ENCODE measurements at places on chromosomes 13 and 19.

GRCh38 chr13:50572129-50572528 is 271.4 kb downstream of the DLEU7 start:
- DNase-seq: peak; percentile 13

DNA sequence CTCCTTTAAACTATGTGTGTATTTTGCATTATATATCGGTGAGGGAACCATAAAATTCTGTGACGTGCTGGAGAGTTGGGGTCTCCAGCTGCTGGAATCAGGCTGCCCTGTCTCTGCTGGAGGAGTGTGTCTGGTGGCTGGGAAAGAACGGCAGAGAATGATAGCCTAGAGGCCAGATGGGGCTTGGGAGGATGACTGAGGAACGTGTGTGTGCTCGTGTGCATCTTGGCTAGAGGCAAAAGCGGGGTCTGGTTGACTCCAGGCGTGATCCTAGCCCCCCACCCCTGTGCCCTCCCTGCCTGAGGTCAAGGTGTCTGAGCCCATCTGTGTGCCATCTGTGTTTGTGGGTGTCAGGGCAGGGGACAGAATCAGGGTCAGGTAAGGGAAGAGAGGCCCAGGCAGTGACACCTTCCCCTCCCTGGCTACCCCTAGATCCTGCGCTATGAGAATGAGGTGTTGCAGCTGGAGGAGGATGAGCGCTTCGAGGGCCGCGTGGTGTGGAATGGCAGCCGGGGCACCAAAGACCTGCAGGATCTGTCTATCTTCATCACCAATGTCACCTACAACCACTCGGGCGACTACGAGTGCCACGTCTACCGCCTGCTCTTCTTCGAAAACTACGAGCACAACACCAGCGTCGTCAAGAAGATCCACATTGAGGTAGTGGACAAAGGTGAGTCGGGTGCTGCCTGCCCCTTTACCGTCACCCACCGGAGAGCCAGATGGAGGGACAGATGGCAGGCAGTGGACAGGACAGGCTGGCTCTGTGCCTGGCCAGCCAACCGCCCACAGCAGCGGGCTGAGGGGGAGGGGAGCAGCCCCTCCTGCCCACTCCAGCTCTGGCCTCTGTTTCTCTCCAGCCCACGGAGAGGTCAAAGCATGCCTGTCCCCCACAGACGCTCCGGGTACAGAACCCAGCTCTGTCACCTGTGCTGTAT is 3.1 kb downstream of the SCN1B start:
- DNase-seq: no peak

DNA sequence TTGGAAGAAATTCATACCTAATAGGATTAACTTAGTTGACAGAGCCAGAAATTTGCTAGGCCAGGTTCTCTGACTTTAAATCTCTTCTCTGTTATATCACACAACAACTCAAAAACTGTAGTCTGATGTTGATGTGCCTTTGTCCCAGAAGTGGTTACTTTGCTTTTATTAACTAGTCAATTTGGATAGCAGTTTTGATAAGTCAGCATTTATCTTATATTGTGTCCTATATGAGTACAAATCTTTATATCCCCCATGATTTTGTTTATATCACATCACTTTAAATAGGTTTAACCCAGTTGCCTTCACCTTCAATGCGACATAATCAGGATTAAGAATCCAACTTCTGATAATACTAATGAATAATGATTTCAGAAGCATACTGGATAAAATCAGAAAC is 459.3 kb downstream of the GPC6 start:
- DNase-seq: no peak

DNA sequence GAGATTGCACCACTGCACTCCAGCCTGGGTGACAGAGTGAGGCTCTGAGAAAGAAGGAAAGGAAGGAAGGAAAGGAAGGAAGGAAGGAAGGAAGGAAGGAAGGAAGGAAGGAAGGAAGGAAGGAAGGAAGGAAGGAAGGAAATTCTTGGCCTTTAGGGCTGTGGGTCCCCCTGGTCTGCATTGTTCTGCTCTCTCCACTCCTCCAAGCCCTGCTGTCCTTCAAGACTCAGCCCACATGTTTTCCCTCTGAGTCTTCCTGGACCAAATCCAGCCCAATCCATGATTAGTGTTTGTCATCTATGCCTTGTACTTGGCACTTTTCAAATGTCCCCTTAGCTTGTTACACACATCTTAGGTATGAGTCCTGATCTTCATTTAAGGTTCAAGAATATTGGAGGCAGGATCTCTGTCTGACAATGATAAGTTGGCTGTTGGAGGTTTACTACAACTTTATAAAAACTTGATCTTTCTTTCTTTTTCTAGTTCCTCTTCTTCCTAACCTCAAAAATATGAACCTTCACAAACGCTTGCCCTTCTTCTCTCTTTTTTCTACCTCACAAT is 48.8 kb upstream of the INTS6 start:
- peak; percentile 61 for DNase-seq

- no peak for DNase-seq
Observed at GRCh38 chr19:53908106-53908934, 758 bp upstream of the CACNG7 start.

- peak; percentile 64 for DNase-seq
Observed at GRCh38 chr19:10189616-10190015, 5.1 kb downstream of the DNMT1 start.

Data from MV-4-11 (cell line).